ENCODE measurements at places on chromosomes 7 and 10.

- no peak for DNase-seq
These were observed 585.0 kb downstream of the AUTS2 start for GRCh38 chr7:70183278-70183677.

GRCh38 chr7:138086563-138087270, 10.5 kb downstream of the AKR1D1 start:
- DNase-seq: no peak

GRCh38 chr7:6446838-6447580, 745 bp downstream of the DAGLB start:
- DNase-seq: peak; percentile 28

GRCh38 chr7:7703427-7703826, 15.0 kb downstream of the RPA3 start:
- no peak for DNase-seq

GRCh38 chr10:15632456-15633091, 87.1 kb downstream of the ITGA8 start:
- no peak for DNase-seq

- DNase-seq: no peak
These were observed 63.6 kb upstream of the CARD11 start for GRCh38 chr7:3107228-3107763.

DNA sequence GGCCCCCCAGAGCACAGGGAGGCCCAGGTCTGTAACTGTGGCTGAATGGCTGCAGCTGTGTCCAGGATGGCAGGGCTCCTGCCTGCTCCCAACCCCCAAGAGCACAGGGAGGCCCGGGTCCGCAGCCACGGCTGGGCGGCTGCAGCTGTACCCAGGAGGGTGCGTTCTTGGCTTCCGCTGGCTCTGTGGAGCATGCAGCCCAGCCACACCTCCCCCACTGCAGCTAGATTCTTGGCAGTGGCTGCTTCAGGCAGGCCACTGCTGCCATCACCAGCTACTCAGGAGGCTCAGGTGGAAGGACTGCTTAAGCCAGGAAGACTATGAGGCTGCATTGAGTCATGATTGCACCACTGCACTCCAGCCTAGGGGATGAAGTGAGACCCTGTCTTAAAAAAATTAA, 27.9 kb downstream of the C7orf25 start:
- no peak for DNase-seq

- DNase-seq: peak; percentile 9
These were observed 20.7 kb downstream of the AVL9 start for GRCh38 chr7:32515890-32516550.

DNA sequence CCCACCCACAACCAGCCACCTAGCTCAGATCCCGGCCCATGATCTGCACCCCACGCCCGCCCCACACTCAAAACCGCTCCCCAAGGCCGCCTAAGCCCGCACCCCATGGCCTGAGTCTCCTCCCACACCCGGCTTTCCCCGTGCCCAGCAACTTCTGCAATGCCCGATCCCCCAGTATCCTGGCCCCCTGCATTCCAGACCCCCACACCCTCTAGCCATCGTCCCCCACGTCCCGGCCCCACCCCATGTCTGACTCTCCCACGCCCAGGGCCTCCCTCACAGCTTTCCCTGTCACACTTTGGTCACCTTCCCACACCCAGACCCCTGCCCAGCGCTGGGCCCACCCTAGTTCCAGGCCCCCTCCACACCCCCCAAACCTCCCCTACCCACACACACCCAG, 20.1 kb upstream of the FXYD4 start:
- no peak for DNase-seq

DNA sequence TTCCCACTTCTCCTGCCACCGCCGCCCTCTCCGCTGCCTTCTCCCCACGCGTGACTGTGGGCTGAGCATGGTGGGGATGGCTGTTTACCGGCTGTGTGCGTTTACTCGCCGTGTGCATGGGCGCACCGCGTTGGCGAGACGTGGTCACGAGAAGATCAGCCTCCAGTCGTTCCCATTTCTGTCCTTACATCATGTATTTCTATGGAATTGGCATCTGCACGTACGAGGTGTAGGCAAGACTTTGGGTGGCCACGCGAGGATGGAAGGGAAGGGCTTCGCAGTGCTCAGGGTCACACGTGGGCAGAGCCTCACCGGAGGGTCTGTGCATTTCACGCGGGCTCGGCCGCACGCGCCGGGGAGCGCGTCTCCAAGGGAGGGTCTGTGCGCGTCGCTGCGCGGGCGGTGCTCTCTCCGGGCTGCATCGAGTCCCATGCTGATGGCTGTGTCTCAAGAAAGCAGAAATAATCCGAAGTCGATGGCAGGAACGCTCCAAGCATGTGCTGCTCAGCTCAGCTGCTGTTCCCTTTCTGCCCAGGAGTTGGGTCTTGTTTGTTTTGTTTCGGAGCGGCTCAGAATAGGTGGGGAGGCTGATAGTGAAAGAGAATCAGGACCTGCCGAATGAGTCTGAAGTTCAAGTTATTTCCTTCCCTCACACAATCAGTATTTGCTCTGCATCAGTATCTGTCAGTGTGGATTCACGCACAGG, 973 bp downstream of the CAMK1D start:
- peak; percentile 56 for DNase-seq

- DNase-seq: no peak
These were observed 81.0 kb downstream of the MYL10 start for GRCh38 chr7:101547916-101548661.

- DNase-seq: no peak
These were observed 15.9 kb upstream of the STOX1 start for GRCh38 chr10:68811314-68812009.

DNA sequence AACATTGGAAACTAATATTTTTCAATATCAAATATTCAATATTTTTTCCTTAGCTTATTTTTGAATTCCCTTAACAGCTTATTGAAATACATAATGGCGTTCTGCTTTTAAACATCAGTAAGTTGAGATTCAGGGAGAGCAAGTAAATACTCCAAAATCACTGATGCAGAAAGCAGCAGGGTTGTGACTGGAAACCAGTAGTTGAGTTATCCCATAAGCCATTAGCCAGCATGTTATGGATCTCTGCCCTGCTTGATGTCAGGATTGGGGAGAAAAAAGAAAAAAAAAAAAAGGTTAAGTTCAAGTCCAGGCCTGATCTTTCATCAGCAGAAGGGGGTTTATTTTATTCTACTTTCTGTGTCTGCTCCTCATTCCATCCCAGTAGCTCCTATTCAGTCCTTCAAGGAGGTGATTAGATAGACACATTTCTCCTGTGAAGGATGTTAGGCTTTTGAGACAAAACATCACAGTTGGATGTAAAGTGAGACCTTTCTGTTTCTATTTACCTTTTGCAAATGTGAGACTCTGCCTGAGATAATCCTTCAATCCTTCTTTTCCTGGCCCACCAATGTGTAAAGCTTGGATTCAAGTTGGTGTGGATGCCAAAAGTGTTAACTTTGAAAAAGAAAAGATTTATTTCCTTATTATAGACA, 110.9 kb upstream of the HDAC9 start:
- DNase-seq: no peak

- DNase-seq: no peak
These were observed 71.7 kb downstream of the MTURN start for GRCh38 chr7:30206491-30206890.

GRCh38 chr10:15815242-15815885, 44.9 kb downstream of the MINDY3 start:
- no peak for DNase-seq

DNA sequence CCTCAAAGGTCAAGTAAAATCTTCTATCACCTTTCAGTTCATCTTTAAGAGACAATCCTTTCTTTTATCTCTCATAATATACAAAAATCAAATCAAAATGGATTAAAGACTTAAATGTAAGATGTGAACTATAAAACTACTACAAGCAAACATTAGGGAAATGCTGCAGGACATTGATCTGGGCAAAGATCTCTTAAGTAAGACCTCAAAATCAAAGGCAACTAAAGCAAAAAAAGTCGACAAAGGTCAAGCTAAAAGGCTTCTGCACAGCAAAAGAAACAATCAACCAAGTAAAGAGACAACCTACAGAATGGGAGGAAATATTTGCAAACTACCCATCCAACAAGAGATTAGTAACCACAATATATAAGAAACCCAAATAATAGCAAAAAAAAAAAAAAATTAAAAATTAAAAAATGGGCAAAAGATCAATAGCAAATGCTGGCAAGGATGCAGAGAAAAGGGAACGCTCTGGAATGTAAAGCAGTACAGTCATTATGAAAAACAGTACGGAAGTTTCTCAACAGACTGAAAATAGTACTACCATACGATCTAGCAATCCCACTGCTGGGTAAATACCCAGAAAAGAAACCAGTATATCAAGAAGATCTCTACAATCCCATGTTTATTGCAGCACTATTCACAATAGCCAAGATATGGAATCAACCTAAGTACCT, 41.7 kb downstream of the TNPO3 start:
- DNase-seq: no peak

DNA sequence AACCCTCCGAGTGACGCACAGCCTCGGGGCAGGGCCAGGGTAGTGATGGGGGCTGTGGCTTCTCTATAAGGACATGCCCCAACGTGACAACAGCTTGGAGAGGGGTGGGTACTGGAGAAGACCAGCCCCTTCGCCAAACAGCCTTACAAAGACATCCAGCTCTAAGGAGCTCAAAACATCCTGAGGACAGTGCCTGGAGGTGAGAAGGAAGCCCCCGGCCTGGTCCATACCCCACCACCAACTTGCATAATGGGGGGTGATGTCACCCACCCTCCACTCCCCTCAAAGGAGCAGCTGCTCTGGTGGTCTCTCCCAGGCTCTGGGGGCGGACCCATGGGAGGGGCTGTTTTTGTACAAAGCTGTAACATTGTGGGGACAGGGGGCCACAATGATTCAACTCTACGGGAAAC, 15.1 kb downstream of the PRSS2 start:
- peak; percentile 85 for DNase-seq

DNA sequence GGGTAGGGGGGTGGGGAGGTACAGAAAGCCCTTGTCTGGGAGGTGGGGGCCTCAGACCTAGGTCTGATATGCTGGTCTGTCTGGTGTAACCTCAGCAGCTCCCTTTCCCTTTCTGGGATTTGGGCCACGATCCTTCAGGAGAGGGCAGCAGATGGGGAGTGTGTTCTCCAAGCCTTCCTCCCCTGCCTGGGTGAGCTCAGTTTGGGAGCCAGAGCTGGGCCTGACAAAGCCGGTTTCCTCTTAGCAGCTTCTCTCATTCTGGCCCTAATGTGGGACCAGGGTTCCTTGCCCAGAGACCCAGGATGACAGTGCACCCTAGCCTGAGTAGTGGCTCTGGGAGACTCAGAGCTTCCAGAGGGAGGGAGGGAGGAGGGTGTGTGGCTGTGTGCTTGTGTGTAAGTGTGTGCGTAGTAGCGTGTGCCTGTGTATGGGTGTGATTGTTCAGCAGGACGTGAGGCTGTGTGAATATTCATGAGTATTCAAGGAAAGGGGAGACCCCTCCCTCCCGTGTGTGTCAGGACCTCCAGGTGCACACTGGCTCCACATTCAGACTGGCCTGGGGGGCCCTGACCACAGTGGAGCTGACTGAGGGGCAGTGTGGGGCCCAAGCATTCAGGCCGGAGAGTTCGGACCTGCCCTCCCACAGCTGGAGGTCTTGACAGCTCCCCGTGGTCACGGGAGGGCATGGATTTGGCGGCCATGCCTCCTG, 96.5 kb downstream of the ZMIZ1 start:
- DNase-seq: no peak

GRCh38 chr7:16801111-16801542, 3.7 kb downstream of the AGR2 start:
- DNase-seq: no peak

DNA sequence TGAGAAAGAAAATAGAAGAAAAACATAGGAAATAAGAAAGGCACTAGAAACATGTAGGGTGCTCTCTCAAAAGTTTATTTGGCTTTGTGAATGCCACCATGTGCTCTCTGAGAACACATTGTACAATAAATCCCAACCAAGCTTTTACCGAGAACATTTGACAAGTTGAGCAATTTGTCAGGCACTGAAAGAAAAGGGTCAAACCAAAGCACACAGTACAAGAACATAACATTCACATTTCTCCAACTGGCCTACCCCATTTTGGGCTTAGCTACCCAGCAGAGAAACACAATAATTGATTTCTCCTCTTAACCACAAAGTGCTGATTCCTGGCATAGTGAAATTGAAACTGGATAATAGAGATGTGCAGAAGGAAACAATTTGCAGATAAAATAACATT, 69.2 kb upstream of the SLC39A12 start:
- no peak for DNase-seq

DNA sequence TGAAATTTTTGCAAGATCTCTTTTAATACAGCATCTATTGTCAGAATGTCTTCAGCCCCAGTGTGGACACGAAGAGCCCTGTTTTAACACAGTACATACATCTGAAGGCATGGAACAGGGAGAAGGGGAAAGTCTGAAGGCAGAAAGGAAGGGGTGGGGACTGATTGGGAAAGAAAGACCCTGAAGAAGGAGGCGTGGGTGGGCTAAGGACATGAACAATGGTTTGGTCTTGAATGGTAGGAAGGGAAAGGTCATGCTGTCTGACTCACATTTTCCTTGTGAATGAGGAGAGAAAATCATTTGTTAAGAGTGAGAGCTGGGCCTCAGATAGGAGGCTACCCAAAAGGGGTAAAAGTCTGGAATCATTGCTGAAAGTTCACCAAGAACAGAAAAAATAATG, 297.1 kb downstream of the GALNT17 start:
- DNase-seq: no peak

- DNase-seq: no peak
These were observed 157.7 kb downstream of the CHRM2 start for GRCh38 chr7:137026176-137026500.

DNA sequence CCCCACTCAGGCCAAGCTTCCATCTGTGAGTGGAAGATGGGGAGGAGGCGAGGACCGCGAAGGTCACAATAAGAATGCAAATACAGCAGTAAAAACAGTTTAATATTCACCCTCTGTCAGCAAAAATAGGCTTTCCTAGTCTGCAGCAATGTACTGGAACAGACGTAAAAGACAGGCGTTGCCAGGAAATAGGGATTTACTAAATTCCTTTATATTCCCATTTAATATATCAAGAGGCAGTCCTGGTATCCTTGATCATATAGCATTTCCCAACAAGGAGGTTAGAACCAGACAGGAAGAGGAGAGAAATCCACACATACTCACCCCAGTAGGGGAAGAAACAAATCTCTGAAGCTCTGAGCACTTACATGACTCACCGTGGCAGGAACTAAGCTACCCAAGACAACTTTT, 1054.9 kb upstream of the C7orf33 start:
- DNase-seq: no peak
